PC-3 (cell line): ENCODE measurements at places on chromosomes 3 and 15. TPM values are rescaled to one million over a fixed set of nuclear protein-coding genes. Genes with fewer than 3 reads are reported as not detected.
A peak's percentile ranks its signal among the peaks of the same experiment; 100 is the strongest.

- DNase-seq: peak; percentile 48
Measured at GRCh38 chr3:113166719-113167492, 44.5 kb upstream of the BOC start.

GRCh38 chr3:153625506-153625905 lies 463.5 kb downstream of the RAP2B start:
- DNase-seq: no peak

GRCh38 chr3:173891272-173892100 lies 493.9 kb downstream of the NLGN1 start:
- DNase-seq: peak; percentile 29

DNA sequence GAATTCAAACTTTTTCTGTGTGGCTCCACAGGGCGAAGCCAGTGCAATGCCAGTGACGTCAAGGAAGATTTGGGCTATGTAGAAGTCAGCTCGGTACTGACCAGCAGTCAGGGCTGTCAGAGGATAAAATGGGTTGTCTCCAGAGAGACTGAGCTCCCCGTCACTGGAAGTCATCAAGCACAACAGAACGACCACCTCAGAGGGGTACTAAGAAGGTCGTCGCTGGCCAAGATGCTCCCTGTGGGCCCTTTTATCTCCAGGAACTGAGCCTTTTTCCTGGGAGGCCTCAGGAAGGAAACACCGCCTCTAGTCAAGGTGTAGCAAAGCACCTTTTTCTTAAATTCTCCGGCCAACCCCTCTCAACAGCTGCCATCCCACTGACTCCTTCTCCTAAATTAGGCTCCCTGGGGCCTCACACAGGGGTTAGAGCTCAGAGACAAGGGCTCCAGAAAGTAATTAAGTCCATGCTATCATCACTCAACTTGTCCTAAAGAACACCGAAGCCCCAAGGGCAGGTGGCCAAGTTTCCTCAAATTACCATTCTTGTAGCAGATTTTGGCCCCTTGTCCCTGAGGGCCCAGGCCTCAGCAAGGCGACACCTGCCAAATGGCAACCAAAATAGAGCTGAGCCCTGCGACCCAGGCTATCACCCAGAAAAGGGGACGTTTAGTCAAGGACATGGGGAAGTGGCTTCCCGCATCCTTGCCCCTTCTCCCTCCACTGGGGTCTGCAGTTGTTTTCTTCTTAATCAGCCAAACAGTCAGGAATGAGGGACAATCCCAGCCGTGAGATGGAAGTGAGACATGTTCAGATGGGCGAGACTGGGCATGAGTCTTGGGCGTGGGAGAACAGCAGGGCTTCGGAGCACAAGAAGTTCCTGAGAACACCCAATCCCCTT lies 48.0 kb downstream of the SSUH2 start:
- DNase-seq: no peak

- DNase-seq: no peak
Measured at GRCh38 chr15:77014132-77015081, 19.5 kb downstream of the PSTPIP1 start.

DNA sequence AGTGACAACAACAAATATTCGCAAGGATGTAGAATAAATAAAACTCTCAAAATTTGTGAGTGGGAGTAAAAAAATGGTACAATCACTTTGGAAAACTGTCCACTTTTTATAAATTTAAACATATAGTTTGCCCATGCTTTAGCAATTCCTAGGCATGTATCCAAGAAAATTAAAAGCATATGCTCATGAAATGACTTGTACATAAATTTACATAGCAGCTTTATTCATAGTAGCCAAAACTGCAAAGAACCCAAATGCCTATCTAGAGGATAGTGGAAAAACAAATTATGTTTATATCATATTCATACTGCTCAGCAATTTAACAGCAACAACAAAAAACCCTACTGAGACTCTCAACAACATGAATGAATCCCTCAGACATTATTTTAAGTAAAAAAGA lies 363.6 kb upstream of the CCDC54 start:
- DNase-seq: no peak

- no peak for DNase-seq
Measured at GRCh38 chr3:73136941-73137340, 75.5 kb downstream of the EBLN2 start.

DNA sequence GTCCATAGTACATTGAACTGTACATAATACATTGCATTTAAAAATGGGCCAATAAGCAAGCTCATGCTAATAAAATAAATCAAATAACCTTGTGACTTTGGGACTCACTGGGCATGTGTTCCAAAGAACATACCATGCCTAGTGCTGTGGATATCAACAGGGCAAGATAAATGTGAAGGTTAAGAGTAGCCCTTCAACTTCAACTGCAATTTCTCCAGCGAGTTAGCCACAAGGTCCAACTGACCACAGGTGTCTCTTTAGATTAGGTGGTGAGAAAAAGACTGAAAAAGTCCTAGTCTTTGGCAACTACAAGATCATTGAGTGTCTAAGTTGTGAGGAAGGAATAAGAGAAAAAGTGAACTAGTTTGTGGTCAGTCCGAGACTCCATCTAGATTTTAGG lies 78.3 kb upstream of the ATP11B start:
- DNase-seq: no peak

- peak; percentile 83 for DNase-seq
Measured at GRCh38 chr15:31488437-31489204, 162.0 kb downstream of the KLF13 start.

- DNase-seq: no peak
Measured at GRCh38 chr15:29635513-29636098, 186.7 kb downstream of the TJP1 start.

Gene ERICH6
- total RNA-seq: not detected in 2 replicates

Gene SLC22A14
- 0.07 TPM in 1 of 2 replicates, not detected in the other for total RNA-seq

Gene CHRFAM7A
- 19.0 TPM in 1 of 2 replicates, not detected in the other for total RNA-seq

Gene GOLGA8S
- not detected in 2 replicates for total RNA-seq
